ENCODE measurements at places on chromosomes 7 and 10. TPM values are rescaled to one million over a fixed set of nuclear protein-coding genes. Genes with fewer than 3 reads are reported as not detected.

Gene TMEM225B
- 0.70 TPM for total RNA-seq

Gene FRAT2
- 8.8 TPM for total RNA-seq

Gene PROSER2
- total RNA-seq: 2.8 TPM

Gene ZPBP
- not detected for total RNA-seq

Gene NYAP1
- 0.34 TPM for total RNA-seq

Gene CALML3
- not detected for total RNA-seq

Gene CCDC7
- 5.2 TPM for total RNA-seq

Gene CYP26A1
- not detected for total RNA-seq

Gene STK32C
- 15.3 TPM for total RNA-seq

Gene CACNB2
- total RNA-seq: not detected

Gene TEX47
- not detected for total RNA-seq

Gene HNRNPF
- total RNA-seq: 544 TPM

Gene ARHGEF35
- 6.7 TPM for total RNA-seq

Gene FOXP2
- total RNA-seq: not detected

Gene MMD2
- total RNA-seq: not detected

Gene SLC39A12
- total RNA-seq: not detected
